ENCODE measurements at places on chromosomes 3 and 15.

GRCh38 chr3:52121813-52122212, 32.4 kb downstream of the POC1A start:
- DNase-seq: no peak

DNA sequence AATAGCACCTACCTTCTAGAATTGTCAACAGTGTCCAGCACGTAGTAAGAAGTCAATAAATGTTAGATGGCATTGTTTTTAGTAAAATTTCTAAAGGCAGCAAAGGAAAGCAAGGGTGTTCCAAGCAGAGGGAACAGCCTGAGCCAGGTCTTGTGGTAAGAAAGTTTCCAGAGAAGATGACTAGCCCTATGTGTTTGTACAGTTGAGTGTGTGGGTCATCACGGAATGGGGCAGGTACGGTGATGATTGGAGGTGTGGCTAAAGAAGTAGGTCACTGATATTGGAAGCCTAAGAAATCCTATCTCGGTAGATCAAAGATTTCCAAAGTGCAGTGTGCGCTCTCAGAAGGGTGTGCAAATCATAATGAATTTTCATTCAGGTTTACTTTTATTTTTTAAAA, 94.2 kb upstream of the BCL6 start:
- DNase-seq: no peak

GRCh38 chr3:101970905-101971304, 121.6 kb downstream of the NFKBIZ start:
- no peak for DNase-seq

DNA sequence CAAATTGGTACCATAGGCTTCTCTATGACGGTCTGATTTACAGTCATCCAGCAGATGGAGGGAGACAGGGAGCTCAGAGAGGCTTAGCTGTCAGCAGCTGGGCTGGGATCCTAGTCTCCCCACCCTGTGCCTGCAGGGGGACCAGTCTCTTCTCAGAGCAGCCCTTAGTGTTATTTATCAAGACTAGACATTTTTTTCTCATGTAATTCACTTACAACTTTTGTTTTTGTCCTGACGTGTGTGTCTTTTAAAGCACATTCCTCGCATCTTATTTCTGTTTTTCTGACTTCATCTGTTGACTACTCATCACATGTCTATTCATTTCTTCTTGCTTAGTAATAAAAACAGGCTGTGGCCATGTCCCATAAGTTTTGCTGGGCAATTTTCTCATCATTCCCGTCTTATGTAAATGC, 116.1 kb downstream of the KLF13 start:
- DNase-seq: no peak

GRCh38 chr3:172140499-172141391, 101.4 kb downstream of the FNDC3B start:
- no peak for DNase-seq

GRCh38 chr3:175378348-175378747, 519.2 kb downstream of the NAALADL2 start:
- no peak for DNase-seq

DNA sequence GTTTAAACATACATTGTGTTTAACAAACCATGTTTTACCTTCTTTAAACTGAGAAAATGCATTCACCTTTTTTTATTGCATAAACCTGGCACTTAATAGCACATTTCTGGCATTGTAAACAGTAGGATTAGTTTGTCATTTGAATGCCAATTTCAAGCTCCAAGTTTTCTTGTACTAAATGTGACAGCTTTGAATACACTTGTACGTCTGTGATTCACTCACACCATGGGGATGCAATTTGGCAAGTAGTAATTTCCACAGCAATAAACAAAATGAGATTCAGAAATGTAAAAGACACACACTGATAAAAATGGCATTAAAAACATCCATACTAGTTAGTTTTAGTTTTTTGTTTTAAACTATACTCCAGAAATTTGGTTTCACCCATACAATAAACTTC, 598.9 kb downstream of the SI start:
- DNase-seq: no peak

- no peak for DNase-seq
These were observed 1.7 kb downstream of the NCKIPSD start for GRCh38 chr3:48684054-48684349.

- DNase-seq: no peak
These were observed 117.7 kb downstream of the MYLK start for GRCh38 chr3:123766193-123767008.

- no peak for DNase-seq
These were observed 833 bp upstream of the SLC22A13 start for GRCh38 chr3:38264779-38265178.

GRCh38 chr3:194617827-194618226, 15.4 kb downstream of the TMEM44 start:
- DNase-seq: no peak

DNA sequence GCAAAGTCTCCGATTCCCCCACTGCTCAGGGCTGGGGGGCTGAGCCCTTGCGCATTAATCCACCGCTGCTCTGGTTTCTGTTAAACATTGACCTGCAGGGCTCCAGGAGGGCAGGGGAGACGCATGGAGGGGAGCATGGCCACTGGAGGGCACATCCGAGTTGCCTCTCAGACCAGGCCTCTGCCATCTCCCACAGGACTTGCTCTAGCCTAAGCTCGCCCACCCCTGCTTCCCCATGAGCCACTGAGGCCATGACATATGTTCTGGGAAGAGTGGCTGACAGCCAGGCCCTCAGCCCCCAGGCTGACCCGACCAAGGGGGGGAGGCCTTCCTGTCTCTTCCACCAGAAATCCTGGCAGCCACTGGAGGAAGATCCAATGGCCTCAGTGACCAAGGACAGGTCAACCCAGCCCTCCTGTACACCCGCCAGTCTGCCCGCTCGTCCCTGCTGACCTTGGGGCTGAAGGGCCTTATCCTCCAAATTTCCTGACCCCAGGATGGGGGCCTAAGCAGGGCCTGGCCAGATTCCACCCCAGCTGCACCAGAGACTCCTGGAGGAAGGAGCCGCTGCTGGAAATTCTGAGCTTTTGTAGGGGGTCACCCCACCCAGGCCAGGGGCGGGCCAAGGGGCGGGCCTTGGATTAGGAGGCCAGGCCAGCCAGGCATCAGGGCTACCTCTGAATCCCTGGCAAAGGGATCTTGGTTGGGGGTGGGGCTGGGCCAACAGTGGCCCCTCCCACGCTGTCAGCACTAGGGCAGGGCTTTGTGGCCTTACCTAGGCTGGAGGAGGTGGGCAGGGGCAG, at the start of gene HYAL1:
TSS of gene HYAL1 (minus strand) at position 562 of the 803 bp plus-strand sequence. CDS start 618 bp downstream, outside the sequence.
- DNase-seq: no peak

- DNase-seq: no peak
These were observed 13.2 kb upstream of the ANPEP start for GRCh38 chr15:89827829-89828228.

DNA sequence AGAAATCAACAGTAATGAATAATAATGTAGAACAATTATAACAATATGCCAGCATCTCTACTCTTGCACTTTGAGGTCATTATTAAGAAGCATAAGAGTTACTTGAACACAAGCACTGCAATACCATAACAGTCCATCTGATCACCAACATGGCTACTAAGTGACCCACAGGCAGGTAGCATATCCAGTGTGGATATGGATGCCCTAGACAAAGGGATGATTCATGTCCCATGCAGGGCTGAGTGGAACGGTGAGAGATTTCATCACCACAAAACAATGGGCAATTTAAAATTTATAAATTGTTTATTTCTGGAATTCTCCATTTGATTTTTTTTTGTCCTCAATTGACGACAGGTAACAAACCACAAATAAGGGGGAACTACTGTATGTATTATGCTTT, 107.7 kb upstream of the TSC22D2 start:
- DNase-seq: no peak

- DNase-seq: peak; percentile 14
These were observed 28.1 kb downstream of the ZNF589 start for GRCh38 chr3:48268936-48269561.

DNA sequence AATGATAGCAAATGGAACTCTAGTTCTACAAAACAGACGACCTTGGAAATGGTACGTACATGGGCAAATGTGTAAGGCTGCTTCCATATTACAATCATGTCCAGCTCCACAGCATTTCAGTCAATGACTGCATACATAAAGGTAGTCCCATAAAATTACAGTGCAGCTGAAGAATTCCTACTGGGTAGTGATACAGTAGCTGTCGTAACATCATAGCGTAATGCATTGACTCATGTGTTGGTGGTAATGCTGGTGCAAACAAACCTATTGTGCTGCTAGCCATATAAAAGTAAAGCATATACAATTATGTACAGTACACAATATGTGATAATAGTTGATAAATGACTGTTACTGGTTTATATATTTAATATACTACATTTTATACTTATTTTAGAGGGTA, 18.5 kb downstream of the TTC23 start:
- DNase-seq: no peak

DNA sequence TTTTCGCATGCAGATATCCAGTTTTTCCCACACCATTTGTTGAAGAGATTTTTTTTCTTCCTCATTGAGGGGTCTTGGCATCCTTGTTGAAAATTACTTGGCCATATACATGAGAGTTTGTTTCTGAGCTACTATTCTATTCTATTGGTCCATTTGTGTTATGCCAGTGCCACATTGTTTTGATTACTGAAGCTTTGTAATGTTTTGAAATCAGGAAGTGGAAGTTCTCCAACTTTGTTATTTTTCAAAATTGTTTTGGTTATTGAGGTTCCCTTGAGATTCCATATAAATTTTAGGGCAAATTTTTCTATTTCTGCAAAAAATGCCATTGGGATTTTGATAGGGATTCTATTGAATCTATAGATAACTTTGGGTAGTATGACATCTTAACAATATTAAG, 130.3 kb upstream of the PFN2 start:
- DNase-seq: no peak

- DNase-seq: no peak
These were observed 129.0 kb upstream of the ARHGEF3 start for GRCh38 chr3:56930706-56931105.

GRCh38 chr3:11390411-11391131, 118.4 kb downstream of the ATG7 start:
- DNase-seq: no peak

- DNase-seq: no peak
These were observed 8.4 kb downstream of the ABHD2 start for GRCh38 chr15:89096664-89097063.

DNA sequence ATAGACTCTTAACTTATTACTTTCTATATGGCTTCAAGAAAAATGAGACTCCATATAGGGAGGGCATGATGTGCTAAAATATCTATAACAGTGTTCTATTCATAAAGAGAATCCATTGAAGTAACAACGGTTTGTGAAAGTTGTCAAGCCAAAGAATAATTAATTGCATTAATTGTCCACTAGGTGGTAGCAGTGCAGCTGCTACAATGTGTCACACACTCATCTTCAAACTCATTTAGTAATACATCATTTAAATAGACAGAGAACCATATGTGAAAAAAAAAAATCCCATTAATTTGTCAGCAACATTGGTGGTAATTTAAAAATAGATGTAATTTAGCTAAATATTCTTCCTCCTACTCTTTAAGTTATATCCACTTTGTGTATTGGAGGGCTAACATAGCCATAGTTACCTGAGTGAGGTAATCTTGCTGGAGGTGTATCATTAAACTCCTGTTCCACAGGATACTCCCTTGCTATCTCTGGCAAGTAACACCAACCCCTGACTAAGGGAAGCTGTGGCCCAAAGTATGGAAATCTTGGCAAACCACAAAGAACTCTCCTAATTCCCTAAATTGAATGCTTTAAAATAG, 3.7 kb upstream of the CPA3 start:
- peak; percentile 28 for DNase-seq

GRCh38 chr15:60634815-60635214, 155.9 kb upstream of the ICE2 start:
- no peak for DNase-seq

DNA sequence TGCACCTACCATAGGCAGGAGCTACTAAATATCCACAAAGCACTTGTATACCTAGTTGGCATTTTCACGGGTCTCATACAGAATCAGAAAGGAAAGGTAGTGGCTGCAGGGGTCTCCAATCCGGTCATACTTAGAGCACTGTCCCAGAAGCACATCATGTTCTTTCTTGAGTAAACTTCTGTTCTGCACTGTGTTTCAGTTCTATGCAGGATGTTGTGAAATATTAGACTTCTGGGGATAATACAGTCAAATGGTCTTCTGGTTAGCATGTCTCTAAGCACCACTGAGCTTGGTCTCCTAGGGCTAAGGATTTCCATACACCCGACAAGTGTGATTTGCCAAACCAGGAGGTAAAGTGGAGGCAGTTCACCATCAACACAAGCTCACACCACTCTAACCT, 27.9 kb downstream of the MINDY4B start:
- no peak for DNase-seq

DNA sequence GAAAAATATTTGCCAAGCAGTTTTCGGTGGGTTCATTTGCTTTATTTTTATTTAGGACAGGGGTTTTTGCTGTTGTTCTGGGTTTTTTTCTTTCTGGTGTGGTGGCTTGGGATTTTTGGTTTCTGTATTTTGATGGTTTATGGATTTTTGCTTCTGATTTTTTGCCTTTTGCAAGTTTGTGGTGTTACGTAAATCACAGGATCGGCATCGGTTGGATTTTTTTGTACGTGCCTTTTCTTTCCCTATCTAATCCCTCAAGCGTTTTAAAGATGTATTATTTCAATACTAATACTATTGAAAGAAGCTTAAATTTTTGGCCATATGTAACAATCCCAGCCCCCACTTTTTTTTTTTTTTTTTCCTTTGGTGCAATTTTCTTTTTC, 782 bp upstream of the BCL6 start:
- DNase-seq: no peak

GRCh38 chr15:63528138-63528659, 23.8 kb downstream of the USP3 start:
- DNase-seq: no peak

DNA sequence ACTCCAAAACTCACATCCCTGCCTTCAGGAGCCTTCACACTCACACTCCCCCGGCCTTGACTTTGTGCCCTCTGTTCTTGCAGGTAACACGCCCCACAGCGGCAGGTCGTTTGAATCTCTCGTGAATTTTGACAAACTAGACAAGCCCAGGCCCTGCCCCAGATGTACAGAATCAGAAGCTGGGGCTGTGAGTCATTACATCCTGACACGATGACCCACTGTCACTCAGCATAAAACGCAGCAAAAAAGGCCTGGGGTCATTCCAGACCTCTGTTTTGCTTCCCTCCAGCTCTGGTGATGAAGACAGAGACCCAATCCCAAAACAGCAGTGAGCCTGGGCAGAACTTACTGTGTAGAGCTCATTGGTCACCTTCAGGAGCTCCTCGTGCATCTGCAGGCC, 116.4 kb upstream of the RAD18 start:
- DNase-seq: no peak

DNA sequence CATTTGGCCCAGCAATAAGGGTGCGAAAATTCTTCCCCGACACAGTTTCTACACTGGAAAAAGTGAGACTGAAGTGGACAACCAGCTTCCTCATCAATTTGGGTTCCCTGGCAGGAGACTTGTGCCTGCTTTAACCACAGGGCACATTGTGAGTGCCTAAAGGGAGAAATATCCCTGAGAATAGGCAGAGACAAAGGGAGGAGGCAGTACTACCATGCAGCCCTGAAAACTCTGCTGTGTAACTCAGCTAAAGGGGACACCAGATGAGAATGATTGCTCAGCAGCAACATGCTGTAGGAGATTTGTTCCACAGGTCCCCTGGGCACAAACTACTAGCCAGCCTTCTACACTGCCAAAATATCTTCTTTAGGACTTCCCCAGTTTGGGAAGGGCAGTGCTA, 15.6 kb upstream of the KPNA4 start:
- no peak for DNase-seq

- DNase-seq: no peak
These were observed 390.7 kb downstream of the EFHB start for GRCh38 chr3:19543212-19543841.

- no peak for DNase-seq
These were observed 1340.1 kb upstream of the EPHA6 start for GRCh38 chr3:95474338-95474737.

GRCh38 chr15:96358821-96359615, 28.5 kb downstream of the NR2F2 start:
- no peak for DNase-seq

Measured in CD4-positive, alpha-beta memory T cell (primary cell).